ENCODE measurements at places on chromosomes 12 and 14.

GRCh38 chr12:132494294-132495164 lies 4.6 kb downstream of the FBRSL1 start:
- no peak for DNase-seq

DNA sequence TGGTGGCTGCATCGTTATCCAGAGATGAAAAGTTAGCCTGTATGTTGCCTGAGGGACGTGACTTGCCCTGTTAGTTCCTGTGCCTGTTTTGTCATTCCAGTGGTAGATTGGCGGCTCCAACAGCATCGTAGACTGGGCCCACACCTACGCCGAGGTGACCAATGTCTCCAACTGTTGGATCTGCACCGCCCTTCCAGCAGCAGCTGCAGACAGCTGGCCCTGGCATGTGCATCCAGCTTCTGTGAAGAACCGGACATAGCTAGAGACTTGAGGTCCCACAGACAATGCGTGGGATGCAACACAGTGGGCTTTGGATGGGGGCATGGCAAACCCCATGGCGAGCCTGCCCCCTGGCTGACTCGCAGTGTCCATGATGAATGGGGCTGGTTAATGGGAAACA lies 93.0 kb upstream of the TMPO start:
- DNase-seq: no peak

- no peak for DNase-seq
Observed at GRCh38 chr14:86625637-86626036, 1095.7 kb downstream of the FLRT2 start.

DNA sequence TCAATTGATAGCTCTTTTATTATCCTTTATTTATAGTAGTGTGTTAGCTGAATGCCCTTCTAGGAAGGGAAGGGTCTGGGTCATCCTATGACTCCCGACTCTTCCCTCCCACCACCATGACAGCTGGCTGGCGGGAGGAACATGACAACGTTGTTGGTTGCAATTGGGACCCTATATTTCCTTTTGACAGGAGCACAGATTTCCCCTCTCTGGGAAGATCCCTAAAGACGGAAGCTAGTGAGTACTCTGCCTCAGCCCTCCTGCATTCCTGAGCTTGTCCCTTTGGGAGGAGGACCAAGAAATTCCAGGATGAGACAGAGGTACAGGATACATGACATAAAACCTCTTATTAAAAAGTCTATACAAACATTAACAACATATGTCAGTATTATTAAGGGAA lies 485.4 kb downstream of the NAV3 start:
- DNase-seq: no peak

DNA sequence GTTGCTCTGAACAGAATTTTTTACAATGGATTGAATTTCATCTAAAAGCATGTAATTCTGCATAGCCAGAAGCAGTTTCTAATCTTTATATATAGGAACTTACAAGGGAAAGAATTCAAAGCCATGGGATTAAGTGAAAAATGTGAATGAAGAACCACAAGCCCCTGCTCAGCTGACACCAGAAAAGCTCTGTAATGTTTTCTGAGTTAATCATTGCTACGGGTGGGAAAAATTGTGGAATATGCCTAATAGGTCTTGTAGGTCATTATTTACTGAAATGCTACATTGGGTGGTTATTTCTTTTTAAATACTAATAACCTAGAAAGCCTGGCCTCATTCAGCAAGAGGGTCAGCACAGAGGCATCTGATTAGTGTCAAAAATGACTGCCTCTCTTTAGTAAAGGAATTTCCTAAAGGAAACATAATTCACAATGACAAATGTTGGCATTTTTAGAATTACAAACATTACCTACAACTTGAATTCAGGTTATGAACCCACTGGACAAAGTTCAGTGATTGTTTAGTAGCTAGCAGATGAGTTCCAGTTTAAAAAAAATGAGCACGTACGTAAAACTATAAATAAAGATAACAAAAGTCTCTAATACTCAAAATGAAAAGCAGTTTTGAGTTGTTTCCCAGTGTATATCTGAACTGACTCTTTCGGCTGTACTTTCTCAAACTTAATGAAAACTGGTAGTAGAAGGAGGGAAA lies 75.3 kb downstream of the BMP4 start:
- DNase-seq: peak; percentile 29

- DNase-seq: no peak
Observed at GRCh38 chr12:121792607-121793439, 665 bp downstream of the RHOF start.

DNA sequence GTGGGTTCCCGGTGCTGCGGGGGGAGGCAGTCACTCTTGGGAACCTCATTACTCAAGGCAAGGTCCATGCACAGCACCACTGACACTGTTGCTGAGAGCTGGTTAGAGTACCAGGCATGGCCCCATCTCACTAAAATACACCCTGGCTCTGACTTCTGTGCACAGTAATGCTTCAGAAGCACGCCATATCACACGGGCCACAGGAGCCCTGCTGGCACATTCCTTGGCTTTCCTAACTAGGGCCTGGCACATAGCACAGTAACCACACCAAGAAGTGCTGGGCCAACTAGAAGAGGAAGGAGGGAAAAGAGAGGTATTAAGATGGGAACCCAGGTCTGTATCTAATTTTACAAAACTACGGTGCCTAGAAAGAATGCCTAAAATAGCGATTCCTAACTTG lies 13.5 kb upstream of the RAB35 start:
- no peak for DNase-seq

- no peak for DNase-seq
Observed at GRCh38 chr12:6975297-6976032, 4.8 kb downstream of the EMG1 start.

GRCh38 chr12:115918763-115919162 lies 358.7 kb downstream of the MED13L start:
- DNase-seq: no peak

- DNase-seq: peak; percentile 88
Observed at GRCh38 chr12:50188241-50188781, 21.1 kb upstream of the CERS5 start.

GRCh38 chr12:97368462-97369163 lies 94.0 kb upstream of the RMST start:
- DNase-seq: no peak

DNA sequence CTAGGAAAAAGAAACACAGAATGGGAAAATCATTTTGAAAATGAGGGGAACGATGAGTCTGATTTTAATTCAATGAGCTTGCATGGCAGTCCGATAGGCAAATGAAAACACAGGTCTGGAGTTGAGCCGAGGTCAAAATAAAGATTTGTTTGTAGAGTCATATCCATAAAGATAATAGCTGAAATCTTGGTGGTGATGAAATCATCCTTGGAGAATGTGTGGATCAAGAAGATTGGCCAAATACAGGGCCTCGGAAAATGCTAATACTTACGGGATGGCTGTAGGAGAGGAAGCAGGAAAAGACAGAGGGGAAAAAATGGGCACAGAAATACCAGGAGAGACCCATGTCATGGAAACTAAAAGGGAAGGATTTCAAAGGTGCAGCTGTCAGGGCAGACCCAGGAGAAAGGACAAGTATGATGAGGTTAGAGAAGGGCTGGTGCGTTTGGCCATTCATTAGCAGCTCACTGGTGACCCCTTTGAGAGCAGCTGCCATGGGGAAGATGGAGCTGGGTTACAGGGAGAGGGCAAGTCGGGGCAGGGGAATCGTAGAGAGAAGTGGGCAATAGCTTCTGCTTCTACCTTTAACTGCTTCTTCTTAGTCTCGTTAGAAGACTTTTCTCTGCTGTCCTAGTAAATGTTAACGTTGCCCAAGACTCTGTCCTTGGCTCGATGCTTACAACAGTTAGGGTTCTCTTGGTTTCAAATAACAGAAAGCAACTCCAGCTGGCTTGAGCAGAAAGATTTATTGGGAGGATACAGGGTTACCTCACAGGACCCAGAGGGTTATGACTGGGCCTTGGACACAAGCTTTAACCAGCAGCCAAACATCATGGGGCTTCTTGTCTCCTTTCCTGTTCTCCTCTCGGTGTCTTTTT lies 161.8 kb downstream of the EFCAB11 start:
- DNase-seq: no peak

- DNase-seq: peak; percentile 82
Observed at GRCh38 chr14:30243805-30244204, 315.2 kb upstream of the G2E3 start.
